GM10248 (cell line): ENCODE measurements at places on chromosomes 5 and 9.

GRCh38 chr9:25350011-25350410 lies 328.2 kb downstream of the TUSC1 start:
- no peak for DNase-seq

- no peak for DNase-seq
Observed at GRCh38 chr5:9544056-9544455, 1.8 kb downstream of the SEMA5A start.

DNA sequence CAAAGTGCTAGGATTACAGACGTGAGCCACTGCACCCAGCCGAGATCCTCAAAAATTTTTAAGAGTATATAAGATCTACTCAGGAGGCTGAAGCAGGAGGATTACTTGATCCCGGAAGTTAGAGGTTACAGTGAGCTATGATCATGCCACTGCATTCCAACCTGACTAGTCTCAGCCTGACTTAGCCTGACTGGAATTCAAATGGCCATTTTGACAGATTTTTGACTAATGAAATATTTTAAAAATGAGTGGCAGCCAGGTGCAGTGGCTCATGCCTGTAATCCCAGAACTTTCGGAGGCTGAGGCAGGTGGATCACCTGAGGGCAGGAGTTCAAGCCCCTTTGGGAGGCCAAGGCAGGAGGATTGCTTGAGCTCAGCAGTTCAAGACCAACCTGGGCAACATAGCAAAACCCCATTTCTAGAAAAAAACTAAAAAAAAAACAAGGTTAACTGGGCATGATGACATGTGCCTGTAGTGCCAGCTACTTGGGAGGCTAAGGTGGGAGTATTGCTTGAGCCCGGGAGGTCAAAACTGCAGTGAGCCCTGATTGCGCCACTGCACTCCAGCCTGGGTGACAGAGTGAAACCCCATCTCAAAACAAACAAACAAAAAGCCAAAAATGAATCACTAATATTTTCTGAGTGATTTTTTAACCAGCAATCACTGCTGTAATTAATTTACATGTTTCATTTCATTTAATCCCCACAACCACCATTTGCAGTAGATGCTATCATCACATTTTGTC lies 16.6 kb downstream of the ATOX1 start:
- DNase-seq = no peak

GRCh38 chr5:173919443-173919842 lies 31.3 kb downstream of the CPEB4 start:
- DNase-seq = no peak

- no peak for DNase-seq
Observed at GRCh38 chr5:140072812-140073211, 29.7 kb upstream of the NRG2 start.

- DNase-seq = no peak
Observed at GRCh38 chr9:130607640-130608420, 28.5 kb downstream of the FUBP3 start.

DNA sequence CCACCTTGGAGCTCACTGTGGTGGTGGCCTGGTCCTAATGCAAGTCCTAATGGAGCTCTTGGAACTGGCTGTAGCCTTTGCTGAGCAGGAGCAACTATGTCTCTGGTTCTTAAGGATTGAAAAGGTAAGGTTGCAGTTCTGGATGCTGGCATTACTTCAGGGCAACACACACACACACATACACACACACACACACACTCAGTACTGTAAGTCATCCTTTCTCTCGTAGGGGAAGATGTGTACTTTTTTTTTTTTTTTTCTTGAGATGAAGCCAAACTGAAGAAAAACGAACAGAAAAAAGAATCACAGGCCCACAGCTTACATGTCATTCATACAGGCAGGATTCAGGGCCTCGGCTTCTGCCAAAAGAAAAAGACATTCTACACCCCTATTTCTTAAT lies 81.1 kb upstream of the RPS23 start:
- no peak for DNase-seq

- no peak for DNase-seq
Observed at GRCh38 chr5:102511666-102512065, 12.9 kb upstream of the SLCO6A1 start.

GRCh38 chr5:6592601-6593000 lies 40.2 kb downstream of the NSUN2 start:
- DNase-seq = no peak

DNA sequence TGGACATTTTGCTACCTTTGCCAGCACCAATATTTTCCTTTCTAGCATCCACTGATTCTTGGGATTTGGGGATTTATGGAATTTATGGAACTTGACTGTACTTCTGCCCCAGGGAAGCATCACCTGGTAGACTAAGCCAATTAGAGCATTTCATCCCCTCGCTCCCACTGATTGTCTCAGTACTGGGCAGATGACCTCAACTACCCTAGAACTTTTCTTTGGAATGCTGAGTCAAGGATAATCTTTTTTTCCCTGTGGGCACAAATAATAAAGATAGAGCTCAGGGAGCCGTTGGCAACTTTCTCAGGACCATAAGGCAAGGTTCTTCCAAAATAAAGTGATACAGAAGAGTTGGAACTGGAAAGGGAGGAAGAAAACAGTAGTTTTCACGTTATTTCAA lies 438.4 kb downstream of the PLK2 start:
- no peak for DNase-seq

DNA sequence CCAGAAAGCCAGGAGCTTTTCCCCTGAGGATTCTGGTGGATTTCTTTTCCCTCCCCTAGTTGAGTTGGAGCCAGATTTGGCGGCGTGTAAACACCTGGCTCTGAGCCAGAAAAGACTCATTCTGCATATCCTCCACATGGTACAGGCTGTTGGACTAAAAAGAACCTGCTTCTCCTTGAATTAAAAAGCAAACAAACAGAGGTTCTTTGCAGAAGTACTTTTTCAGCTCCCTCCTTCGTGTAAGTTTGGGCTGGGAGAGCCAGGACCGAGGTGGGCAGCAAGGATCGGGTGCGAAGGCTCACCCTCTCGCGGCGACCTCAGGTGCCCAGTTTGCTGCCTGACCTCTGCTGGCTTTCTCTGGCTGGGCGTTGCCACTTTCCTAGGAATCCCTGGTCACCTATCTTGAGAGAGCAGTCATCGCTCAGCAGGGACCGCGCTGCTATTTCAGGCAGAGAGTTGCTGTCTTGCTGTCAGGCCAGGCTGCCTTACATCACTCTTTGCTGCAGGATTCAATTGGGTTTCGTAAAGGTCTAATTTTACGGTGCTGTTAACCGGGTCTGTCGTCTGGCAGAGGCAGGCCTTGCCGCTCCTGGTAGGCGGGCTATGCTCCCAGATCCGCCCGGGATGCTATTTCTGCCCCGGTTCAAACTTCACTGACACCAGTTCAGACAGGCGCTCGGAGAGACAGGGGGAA lies 3.2 kb downstream of the PAPPA start:
- DNase-seq = no peak

DNA sequence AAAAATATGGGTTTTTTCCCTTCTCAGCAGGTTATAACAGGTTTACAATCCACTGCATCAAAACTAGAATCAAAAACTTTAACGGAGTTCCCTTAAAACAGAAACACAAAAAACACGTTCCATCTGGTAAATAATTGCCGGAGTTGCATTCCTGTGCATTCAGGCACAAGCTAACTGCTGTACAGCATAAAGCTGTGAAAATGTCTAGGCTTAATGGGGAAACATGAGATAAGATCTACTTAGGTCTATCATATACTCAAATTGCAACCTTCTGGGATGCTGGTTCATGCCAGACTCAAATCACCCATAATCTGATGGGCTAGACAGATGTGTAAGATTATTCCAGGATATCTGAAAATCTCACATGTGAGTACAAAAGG lies 265.3 kb downstream of the DOCK8 start:
- DNase-seq = no peak

- no peak for DNase-seq
Observed at GRCh38 chr5:117414926-117415325, 840.3 kb upstream of the SEMA6A start.

- no peak for DNase-seq
Observed at GRCh38 chr5:142743592-142744441, 26.4 kb upstream of the ARHGAP26 start.

GRCh38 chr5:143593723-143594122 lies 190.2 kb upstream of the NR3C1 start:
- DNase-seq = no peak

DNA sequence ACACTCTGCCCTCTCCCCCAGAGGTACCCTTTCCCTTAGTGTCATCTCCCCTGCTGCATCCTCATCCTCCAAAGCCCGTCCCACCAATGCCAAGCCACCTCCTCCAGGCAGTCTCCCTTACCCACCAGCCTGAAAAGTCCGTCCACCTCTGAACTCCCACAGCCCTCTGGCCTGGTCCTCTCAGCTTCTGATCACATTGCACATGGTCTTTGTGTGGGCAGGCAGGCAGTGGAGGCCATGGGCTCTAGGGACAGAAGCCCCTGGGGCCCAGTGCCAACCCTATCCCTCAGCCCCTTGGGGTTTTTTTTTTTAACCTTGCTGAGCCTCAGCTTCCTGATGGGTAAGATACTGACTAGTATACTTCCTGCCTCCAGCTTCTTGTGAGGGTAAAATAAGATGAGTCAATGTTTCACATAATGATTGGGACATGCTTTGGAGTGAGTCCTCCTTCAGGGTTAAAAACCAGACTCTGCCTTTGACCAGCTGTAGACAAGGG lies 19.4 kb downstream of the CSF1R start:
- no peak for DNase-seq

- no peak for DNase-seq
Observed at GRCh38 chr5:134504629-134505300, 20.7 kb upstream of the JADE2 start.

- no peak for DNase-seq
Observed at GRCh38 chr5:92652756-92653155, 928.3 kb downstream of the NR2F1-AS1 start.

DNA sequence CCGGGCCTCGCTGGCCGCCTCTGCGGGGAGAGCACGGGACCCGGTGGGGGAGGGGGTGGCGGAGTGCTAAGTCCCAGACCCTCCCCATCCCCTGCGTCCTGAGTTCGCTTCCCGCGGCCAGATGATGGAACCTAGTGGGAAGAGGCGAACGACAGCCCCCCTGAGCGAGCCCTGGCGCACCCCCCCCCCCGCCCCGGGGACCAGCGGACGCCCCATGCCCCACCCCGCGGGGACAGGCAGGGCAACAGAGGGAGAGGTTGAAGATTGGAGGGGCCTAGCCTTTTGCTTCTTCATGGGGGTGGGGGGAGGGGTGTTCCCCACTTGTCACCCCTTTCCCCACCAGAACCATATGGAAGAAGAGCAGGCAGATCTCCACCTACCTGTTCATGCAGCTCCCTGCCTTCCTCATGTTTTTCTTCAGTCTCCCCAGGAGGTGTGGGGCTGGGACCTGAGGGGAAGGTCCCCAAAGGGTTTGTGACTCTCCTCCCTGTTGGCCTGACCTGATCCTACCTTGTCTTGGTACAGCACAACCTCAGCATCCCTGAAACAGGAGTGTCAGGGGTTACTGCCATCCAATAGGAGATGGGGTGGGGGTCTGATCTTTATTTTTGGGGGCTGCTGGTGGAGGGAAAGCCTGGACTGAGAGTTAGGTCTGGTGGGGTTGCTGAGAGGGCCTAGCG lies 485 bp downstream of the FAM53C start:
- no peak for DNase-seq

GRCh38 chr5:12330993-12331588 lies 426.8 kb upstream of the CTNND2 start:
- DNase-seq = no peak

GRCh38 chr5:98941131-98941883 lies 12.5 kb upstream of the CHD1 start:
- DNase-seq = no peak

GRCh38 chr9:14051419-14051818 lies 262.5 kb downstream of the NFIB start:
- DNase-seq = no peak
